ENCODE measurements at places on chromosomes 16 and 17.

DNA sequence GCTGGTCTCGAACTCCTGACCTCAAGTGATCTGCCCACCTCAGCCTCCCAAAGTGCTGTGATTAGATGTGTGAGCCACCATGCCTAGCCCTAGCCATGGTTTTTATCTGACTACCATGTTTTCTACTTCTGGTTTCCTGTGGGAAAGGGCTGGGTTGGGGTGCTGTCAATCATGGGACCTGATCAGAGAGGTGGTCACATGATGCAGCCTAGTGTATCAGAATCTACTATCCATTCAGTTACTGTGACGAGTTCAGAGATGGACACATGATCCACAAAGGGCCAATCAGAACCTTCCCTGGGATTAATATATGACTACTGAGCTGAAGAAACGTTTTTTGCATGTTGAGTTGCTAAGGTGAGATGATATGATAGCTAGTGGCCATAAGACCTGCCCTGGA is 59.1 kb downstream of the ABCC6 start:
- DNase-seq, result no peak

- no peak for DNase-seq
Measured at GRCh38 chr17:61411261-61412142, 11.9 kb downstream of the TBX2 start.

GRCh38 chr17:77434136-77435114 is 293.7 kb downstream of the SEC14L1 start:
- no peak for DNase-seq

DNA sequence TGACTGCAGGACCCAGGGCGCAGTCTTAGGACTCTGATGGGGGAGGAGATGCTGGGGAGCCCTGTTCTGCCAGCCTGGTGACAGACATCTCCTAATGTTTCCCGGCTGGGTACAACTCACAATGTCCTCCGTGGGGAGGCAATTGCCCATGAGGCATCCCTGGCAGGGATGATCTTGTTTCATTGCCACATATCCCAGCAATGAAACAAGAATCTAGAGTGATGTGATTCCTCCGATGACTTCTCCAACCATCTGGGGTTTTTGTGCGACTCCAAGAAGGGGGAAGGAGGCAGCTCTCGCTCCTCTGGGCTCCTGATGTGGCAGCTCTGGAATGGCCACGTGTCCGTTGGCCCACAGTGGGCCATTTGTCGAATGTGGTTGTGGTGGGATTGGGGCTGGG is 255.8 kb downstream of the SEC14L1 start:
- DNase-seq, result no peak

DNA sequence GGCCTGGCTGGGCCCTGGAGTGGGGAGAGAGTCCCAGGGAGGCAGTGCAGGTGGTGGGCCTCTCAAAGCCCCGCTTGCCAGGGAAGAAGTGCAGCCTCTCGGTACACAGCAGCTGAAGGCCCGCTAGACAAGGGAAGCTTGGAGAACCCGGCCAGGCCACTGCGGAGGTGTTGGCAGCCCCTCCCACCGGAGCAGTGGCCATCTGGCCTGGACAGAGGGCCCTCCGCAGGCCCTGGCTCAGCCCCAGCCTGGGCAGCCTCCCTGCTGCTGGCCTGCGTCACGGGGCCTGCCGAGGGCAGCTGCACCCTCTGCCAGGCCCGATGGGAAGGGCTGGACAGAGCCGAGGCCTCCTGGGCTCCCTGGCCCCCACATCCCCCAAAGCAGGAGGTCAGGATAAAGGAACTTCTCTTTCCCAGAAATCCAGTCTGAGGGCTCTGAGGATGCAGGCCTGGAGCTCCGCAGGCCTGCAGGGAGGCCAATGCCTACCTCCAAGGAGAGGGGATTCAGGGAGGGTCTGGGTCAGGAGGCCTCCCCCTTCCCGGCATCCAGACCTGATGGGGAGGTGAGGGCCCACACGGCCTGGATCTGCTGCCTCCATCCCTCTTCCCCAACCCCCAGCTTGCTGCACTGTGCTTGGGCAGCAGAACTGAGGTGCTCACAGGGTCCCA is 4.3 kb downstream of the SPPL2C start:
- DNase-seq, result no peak

DNA sequence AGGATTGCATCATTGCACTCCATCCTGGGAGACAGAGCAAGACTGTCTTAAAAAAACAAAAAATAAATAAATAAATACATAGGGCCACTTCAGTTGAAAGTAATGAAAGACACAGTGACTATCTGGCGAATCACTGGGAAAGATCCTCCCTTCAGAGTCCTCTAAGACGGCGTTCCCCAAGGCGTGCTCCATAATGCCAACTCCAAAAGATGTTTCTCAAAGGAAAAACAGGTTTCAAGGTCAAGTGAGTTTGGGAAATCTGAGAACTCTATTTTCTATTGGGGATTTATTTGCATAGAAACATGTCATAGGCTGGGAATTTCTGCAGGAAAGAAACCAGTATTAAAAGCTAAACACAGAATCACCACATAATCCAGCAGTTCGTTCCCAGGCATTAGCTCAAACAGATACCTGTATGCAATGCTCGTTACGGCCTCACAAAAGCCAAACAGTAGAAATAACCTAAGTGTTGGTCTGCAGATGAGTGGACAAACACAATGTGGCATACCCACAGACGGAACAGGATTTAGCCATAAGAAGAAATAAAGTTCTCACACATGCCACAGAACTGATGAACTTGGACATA is 7.9 kb downstream of the KLHDC4 start:
- no peak for DNase-seq

- DNase-seq, result peak; percentile 66
Measured at GRCh38 chr17:7479213-7480088, at the start of gene ZBTB4. Gene ZBTB4, minus strand, starts transcription at chr17:7479631. Its CDS starts 12,830 bp downstream, at chr17:7466801.

- no peak for DNase-seq
Measured at GRCh38 chr16:51500306-51500705, 349.2 kb upstream of the SALL1 start.

DNA sequence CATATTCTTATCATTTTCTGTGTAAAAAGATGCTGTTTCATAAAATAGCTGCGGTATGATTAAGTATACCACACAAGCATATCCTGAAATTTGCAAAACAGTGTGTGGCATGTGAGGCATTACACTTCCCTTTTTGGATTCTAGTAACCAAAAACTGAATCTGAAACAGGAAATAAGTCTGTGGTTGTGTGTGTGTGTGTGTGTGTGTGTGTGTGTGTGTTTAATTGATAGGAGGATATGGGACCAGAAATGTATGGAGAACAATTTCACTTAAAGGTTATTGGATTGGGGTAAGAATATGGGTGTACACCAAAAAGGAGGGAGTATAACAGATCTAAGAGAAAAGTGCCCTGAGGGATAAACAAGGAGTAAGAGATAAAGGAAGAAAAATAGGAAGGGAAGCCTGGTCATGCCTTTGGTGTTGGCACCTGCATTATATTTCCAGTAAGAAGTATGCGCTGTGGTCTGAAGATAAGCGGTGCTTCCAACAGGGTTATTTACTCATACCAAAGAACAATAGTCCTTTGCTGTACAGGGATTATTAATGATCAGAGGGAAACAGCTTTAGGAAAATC is 4.0 kb downstream of the LYRM1 start:
- DNase-seq, result peak; percentile 20

DNA sequence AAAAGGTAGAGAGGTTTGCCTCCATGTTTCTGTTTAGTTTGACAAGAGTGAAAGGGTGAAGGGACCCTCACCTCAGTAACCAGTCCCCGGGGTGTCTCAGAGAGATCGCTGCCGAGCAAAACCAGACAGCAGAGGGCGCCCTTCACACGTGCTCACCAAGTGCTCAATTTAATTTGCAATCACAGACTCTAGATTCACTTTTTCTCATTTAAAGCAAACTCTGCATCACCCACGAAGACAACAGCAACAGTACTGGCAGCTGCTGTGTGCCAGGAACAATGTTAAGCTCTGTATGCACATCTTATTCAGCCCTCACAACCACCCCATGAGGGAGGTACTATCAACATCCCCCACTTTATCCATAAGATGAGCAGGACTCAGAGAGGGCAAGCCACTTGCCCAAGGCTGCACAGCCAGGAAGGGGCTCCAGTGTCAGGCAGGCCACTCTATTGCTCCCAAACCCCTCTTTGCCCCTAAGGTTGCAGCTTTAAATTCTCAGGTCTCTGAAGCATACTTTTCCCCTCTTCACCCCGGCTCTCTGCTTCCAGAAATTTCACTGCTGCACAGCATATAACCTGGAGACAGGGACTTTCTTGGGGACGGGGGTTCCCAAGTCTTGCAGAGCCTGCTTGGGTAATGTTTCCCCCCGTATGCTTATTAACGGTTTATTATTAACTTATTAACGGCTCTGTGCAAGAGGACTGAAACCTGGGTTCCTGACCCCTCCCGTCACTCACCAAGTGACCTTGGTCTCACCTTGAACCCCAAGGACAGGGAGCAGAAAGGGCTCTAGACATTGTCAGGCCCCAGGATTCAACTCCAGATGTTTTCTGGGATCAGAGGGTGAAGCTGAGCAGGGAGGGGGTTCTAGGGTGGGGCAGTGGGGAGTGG is 70.9 kb downstream of the CNGB1 start:
- peak; percentile 83 for DNase-seq

DNA sequence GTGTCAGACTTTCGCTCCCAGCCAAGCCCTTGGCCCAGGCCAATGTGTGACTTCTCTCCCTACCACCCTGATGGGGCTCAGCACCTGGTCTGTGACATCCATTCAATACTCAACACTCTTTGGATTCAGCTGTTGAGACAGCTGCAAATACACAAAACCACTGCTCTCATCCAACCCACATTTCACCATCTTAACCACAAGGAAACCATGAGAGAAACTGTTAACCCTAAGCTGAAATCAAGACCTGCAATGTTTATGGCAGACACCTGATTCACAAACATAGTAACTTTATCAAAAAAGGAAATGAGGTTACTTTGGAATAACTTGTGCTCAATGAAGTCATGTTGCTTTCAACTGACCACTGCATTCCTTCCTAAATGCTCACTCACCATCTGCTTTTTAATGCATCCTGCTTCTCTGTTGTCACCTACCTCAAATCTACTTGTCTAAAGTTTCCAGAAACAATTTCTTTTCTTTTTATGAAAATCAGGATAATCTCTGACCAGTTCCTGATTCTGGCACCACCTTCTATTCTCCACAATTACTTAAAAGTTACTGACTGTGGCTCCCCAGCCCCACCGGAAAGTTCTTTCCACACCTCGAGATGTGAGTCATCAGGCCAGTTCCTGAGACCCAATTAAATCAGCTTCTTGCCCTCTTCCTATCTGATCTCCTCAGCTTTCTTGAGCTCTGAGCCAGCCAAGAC is 88.2 kb downstream of the NOG start:
- peak; percentile 14 for DNase-seq

DNA sequence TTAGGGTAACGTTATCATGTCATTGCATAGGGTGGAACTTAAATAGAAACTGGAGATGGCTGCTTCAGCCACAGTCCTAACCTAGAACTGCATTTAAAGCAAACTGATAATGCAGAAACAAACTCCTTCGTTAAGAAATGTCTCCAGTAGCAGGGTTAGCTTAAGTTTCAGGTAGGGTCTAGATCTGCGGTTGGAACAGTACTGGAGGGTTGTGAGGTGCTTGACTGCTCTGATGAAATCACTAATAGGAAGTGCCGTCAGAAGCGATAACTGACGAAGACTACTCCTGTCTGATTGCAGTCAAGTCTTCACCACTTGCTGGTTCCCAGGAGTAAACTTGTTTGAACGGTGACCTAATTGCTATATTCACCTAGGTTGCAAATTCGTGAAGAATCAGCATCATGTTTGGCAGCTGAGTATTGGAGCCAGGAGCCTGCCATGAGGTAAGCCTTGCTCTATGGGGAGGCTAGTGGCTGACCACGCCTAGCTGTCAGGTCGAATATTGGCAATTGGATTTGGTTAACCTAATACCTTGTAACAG is 24.5 kb downstream of the TRPV2 start:
- no peak for DNase-seq

DNA sequence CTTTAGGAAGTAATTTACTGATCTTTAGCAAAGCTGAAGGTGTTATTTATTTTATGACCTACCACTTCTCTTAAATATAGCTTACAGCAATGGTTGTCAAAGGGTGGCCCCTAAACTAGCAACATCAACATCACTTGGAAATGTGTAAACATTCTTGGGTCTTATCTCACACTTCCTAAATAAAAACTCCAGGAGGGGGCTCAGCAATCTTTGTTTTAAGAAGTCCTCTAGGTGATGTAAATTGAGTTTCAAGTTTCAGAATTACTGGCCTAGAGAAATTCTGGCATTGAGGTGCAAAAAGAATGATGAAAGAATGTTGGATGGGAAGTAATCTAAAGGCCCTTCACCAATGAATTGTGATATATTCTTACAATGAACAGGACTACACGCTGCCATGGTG is 142.3 kb downstream of the HS3ST4 start:
- no peak for DNase-seq

DNA sequence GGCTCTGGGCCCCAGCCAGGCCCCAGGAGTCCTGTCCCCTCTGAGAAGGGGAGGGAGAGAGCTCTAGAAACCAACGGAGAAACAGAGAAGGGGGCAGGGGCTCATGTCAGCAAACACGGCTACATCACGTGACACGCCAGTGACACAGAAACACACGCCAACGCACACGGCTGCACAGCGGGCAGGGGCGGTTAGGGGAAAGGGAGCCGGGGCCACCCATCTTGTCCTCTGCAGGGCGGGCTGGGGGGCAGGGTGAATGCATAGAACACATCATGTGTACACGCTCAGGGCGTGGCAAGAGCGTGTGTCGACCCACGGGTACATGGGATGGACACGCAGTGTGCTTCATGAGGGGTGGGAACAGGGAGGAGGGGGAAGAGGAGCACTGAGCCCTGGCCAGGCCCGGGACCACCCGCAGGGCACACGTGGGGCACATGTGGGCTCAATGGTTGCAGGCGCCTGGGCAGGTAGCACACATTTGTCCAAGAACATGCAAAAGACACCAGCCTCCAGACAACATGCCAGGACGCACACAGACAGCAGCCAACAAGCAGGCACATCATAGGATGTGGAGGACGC is 4.6 kb downstream of the HSD3B7 start:
- DNase-seq, result no peak

DNA sequence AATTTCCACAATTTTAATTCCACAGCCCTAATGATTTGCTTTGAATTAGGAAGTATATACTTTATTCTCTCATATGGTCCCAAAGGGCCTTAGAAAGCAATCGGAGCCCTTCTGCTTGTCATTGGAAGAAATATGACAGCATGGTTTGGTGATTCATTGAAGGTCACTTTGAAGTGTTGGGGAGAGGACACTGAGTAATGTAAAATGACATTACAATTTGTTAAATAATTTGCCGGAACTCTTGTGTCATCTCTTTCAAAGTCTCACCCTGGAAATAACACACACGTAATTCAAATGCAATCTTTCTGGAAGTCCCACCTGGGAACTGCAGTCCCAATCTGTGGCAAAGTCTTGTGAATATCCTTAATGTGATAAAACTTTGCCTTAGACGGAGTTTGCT is 59.8 kb downstream of the BMERB1 start:
- DNase-seq, result no peak

DNA sequence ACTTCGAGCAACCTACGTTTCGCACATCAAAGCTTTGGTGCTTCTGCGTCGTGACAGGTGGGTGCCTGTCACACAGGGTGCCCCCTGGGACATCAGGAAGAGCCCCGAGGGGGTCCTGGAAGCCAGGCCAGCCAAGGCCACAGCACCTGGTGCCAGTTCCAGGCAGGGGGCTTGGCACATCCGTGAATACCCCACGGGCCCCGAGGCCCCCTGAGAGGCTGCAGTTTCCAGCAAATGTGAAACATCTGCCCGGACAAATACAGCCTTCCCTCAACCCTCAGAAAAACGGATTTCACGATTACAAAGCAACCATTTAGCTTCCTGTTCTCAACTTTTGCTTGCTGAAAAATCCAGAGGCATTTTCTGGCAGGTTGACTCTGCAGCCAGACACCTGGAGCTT is 109.3 kb upstream of the METRNL start:
- DNase-seq, result no peak

GRCh38 chr17:47470836-47471235 is 60.1 kb upstream of the NPEPPS start:
- DNase-seq, result no peak

Data from stimulated activated CD4-positive, alpha-beta T cell treated with anti-CD3 and anti-CD28 coated beads, Interleukin-2, amount 100 ng/mL, for 24 hours (primary cell).